ENCODE measurements at places on chromosomes 7 and 10. TPM values are rescaled to one million over a fixed set of nuclear protein-coding genes. Genes with fewer than 3 reads are reported as not detected.

DNA sequence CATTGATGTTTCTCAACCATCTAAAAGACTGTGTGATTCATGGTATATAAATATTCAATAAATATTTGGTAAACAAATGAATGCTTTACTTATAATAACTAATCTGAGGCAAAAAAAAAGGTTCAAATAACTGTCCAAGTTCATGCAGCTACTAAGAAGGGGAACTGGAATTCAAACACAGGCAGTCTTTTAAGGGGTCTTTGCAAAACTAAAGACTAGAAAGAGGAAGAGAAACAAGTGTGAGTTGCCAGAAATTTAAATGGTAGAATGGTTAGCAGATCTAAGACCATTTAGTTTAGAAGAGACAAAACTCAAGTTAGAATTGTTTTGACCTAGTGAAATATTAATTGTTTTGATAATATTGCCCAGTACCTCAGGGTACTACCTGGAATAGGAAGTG is 642.0 kb upstream of the LRRN3 start:
- no peak overlapping the region for H3K4me3 ChIP-seq
- H3K27ac ChIP-seq = no peak overlapping the region
- DNase-seq = no peak
- no peaks in the 10 kb centered on the region for H3K27me3 ChIP-seq
- no peaks in the 10 kb centered on the region for H3K4me1 ChIP-seq
- H3K36me3 ChIP-seq = no peaks in the 10 kb centered on the region

DNA sequence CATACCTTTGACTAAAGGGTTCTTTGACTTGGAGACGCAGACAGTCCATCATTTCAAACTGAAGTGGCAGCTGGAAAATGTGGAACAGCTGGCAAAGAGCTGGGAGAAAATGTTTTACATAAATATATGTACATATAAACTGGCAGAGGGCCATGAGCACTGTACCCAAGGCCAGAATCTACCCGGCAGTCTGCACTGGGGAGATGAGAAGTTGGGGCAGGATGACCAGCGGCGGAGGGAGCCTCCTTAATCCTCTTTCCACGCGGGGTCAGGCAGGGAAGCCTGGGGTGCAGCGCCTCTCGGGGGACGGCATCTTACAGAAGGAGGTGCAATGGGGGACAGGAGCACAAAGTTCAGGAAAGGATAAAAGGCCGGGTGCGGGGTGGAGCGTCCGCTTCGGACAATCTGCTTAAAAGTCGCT is 1.3 kb downstream of the GLI3 start:
- peak overlapping the region; percentile 69 for H3K4me3 ChIP-seq
- DNase-seq = no peak
- peaks cover 10% of the 10 kb centered on the region for H3K4me1 ChIP-seq
- H3K36me3 ChIP-seq = no peaks in the 10 kb centered on the region
- H3K27ac ChIP-seq = peak overlapping the region; percentile 6
- peaks cover 6% of the 10 kb centered on the region for H3K27me3 ChIP-seq

DNA sequence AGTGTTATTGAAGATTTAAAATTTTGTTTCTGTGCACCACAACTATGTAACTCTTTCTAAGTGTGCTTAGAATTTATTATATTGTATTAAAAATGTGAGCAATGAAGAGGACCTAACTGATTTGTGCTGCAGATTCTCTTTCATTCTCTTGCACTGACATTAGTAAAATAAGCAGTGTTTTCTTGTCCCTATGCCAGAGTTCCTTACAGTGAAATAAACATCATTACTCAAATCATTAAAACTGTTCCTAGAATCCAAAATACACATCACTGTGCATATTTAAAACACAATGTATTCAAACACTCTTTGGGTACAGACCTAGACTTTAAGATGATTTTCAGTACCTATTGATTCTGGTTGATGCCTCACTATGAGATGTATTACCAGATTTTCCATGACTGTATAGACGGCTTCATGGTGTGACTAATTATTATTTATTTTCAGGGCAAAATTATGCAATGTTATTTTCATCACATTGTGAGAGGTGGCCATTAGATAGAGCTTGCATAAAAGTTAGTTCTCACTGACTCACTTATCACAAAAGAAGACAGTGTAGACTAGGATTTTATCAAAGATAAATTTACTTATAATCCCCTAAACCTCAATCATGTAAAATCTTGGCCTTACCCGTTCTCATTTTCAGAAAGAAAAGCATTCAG is 93.4 kb downstream of the PTPRZ1 start:
- H3K36me3 ChIP-seq = no peaks in the 10 kb centered on the region
- no peak overlapping the region for H3K4me3 ChIP-seq
- H3K27ac ChIP-seq = no peak overlapping the region
- no peaks in the 10 kb centered on the region for H3K4me1 ChIP-seq

GRCh38 chr7:151276666-151277590 is 28.4 kb upstream of the SMARCD3 start:
- H3K27me3 ChIP-seq = no peaks in the 10 kb centered on the region
- H3K27ac ChIP-seq = no peak overlapping the region

The TACR2 gene
- 0.25 TPM for total RNA-seq

GRCh38 chr10:73494877-73495225 is 973 bp downstream of the PPP3CB start:
- peak overlapping the region; percentile 90 for H3K4me3 ChIP-seq
- H3K27me3 ChIP-seq = no peaks in the 10 kb centered on the region
- peaks cover 30% of the 10 kb centered on the region for H3K36me3 ChIP-seq
- peak overlapping the region; percentile 96 for H3K27ac ChIP-seq
- no peak for DNase-seq

The CTBP2 gene
- 49.8 TPM for total RNA-seq

The SLC35B4 gene
- total RNA-seq = 6.8 TPM

The SPDYE6 gene
- not detected for total RNA-seq

Measured in psoas muscle (tissue), 8 donors.